ENCODE measurements at places on chromosomes 16 and 17.
A peak's percentile ranks its signal among the peaks of the same experiment; 100 is the strongest.

DNA sequence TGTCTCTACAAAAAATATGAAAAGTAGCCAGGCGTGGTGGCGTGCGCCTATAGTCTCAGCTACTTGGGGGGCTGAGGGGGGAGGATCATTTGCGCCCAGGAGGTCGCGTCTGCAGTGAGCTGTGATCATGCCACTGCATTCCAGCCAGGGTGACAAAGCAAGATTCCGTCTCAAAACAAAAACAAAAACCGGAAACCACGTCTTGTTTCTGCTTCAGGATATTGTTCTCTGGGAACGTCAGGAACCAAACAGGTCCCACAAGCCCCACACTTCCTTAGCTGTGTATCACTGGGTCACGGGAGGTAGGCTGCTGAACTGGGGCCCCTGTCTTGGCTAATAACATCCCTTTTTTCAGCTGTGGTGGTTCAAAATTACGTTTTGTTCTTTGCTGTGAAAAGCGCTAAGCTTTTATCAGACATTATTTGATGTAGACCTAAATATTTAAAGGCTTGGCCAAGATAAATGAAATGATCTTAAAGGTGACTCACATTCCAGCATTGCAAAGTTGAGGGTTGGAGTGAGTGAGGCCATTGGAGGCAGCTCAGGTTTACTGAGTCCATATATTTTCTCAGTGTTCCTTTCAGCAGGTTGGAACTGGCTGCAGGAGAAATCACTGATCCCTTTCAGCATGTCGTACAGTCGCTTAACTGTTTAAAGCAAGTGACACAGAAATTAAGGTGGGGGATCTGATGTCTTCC, 16.4 kb upstream of the SEC14L1 start:
- peak; percentile 99 for DNase-seq

DNA sequence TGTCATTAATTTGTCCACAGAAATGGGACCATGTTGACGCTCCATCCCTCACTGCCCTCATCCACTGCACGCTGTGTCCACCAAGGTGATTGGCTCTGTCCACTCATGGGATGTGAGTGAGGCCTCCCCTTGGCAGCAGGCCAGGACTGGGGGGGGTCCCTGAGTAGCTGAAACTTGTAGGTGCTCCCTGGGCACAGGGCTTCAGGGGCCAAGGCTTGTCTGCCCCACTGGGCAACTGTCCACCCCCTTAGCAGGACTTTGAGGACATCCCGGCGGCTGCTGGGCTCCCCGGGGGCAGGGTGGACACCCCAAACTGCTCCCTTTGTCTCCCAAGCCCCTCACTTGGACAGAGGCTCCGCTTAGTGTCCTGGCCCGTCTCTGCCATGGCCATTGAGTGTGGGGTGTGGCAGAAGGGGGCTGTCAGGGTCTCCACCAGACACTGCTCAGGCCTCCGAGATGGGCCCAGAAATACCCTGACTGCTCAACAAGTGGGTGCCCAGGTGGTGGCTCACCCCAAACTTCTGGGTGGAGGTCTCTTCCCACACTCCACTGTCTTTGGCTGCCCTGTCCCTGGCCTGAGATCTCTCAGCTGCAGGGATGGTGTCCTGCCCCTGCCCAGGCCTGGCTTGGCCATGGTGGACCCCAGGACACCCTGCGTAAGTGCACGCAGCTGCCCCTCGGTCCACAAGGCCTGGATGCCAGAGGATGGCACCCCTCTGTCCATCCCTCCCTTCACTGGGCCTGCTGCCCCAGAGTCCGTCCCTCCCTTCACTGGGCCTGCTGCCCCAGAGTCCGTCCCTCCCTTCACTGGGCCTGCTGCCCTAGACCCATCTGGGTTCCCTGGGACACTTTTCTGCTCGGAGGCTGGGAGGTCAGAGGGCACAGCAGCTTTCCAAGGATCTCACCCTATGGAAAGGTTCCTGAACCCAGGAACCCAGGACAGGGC, 2.9 kb upstream of the RAB40C start:
- no peak for DNase-seq

DNA sequence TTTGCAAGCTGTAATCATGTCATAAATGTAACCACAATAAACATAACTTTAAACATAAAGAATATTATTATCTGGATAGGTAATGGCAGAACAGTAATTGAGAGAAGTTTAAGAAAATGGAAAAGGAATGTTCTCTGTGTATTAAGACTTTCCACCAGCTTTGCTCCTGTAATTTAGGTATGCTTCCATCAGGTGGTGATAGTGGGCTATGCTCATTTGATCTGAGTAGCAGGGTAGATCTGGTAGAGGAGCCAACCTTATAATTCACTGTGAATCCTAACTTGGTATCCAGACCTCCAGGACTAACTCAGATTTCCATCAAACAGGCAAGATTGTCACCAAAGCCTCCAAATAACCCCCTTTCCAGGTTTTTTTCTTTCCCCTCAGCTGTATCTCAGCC, 137.9 kb upstream of the ZKSCAN2 start:
- DNase-seq = no peak

DNA sequence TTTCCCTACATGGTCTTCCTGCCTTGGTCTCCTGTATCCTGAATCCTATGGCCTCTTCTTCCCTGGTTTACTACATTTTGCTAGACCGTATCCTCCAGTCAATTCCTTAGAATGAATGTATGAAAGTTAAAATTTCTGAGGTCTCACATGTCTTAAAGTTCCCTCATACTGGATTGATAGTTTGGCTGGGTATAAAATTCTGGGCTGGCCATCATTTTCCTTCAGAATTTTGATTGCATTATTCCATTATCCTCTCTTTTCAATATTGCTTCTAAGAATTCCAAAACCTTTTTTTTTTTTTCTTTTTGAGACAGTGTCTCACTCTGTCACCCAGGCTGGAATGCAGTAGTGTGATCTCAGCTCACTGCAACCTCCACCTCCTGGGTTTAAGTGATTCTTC, 10.8 kb downstream of the NOD2 start:
- no peak for DNase-seq

- DNase-seq = no peak
These were observed 6.2 kb downstream of the LPCAT2 start for GRCh38 chr16:55515111-55515510.

DNA sequence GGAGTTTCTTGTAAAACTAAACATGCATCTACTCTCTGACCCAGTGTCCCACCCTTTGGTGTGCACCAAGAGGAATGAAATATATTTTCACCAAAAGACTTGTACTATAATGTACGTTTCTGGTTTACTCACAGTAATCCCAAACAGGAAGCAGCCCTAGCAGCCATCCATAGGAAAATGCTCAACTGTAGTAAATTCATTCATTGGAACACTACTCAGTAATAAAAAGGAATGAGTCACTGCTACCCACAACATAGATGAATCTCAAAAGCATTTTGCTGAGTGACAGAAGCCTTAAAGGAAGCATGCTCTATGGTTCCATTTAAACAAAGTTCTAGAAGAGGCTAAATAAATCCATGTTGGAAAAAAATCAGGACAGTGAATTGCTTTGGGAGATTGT, 37.6 kb upstream of the DHRS7B start:
- peak; percentile 59 for DNase-seq

GRCh38 chr17:58969612-58970011, 137.1 kb downstream of the TRIM37 start:
- DNase-seq = no peak

DNA sequence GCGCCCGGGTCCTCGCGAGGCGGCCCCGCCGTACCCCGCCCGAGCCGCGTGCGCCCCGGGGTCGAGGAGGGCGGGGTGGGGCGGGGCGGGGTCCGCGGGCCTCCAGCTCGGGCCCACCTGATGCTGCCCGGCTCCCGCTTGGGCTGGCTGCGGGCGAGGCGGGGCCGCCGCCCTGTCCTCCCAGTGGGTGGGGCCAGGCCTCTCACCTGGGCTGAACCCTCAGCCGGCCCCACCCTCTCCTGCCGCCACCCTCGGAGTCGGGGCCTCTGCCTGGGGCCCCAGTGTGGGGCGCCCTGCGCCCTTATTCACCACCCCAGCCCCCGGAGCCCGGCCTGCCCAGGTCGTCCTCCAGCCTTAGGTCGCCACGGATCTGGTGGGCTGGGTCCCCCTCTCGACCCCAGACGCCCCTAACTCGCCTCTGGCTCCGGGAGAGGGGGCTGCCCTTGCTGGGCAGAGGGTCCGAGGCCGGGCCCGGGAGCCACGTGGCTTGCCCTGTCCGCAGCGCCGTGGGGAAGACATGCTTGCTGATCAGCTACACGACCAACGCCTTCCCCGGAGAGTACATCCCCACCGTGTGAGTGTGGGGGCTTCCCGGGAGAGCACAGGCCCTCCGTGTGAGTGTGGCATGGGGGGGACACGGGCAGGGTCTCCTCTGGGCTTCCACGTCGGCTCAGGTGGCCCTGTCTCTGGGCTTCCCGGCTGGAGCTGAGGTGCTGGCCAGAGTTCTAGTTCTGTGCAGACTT, 578 bp downstream of the RAC3 start:
- DNase-seq = no peak

- no peak for DNase-seq
These were observed 2.7 kb downstream of the TFAP4 start for GRCh38 chr16:4270091-4270490.

DNA sequence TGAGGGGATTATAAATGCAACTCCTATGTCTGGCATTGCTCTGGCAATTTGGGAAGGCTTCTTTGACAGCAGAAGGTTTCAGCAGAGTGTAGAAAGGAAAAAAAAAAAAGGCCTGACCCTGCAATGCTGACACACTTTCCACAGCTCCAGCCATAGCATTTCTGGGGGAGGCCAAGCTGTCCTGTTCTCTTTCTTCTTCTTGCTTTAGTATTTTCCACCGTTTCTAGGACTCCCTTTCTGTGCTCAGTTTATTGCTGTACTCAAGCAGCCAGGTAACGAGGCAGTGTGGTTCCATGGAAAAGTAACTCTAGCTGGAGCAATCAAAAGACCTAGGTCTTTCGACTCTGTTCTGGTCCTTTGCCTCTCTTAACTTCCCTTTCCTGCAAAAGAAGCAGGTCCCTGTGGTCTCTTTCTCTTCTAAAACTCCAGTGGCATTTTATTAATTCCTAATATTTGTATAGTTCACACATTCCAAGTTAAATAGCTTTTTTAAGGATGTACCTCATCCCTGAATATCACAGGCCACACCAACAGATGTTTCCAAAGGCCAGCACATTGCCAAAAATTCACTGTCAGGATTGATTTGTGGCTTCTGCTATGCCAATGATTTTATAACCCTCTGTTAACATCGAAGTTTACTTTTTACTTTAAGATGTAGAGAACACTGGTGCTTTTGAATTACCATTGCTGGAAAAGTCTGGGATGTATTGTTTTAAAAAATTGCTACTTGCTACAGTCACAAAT, 90.3 kb upstream of the BCAR1 start:
- no peak for DNase-seq
